Stimulated activated CD4-positive, alpha-beta T cell treated with anti-CD3 and anti-CD28 coated beads, TNF-alpha, amount 100 ng/mL, for 24 hours (primary cell): ENCODE measurements at places on chromosomes 3 and 15.

DNA sequence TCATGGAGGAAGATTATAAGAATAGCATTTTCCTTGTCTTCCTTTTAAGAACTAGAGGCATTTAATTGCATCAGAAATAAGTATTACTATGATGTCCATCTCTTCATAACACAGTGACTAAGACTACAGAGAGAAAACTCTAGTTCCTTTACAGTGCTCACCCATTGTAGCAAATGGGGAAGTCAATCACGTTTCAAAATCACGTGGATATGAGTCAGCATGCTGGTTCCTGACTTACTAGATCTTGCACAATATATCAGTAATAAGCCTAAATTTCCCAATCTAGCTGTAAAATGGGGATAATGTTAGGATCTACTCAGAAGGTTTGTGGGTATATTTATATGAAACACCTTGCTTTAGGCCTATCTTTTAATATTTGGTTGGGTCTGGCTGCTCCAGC is 254.8 kb upstream of the EOMES start:
- no peak for DNase-seq

DNA sequence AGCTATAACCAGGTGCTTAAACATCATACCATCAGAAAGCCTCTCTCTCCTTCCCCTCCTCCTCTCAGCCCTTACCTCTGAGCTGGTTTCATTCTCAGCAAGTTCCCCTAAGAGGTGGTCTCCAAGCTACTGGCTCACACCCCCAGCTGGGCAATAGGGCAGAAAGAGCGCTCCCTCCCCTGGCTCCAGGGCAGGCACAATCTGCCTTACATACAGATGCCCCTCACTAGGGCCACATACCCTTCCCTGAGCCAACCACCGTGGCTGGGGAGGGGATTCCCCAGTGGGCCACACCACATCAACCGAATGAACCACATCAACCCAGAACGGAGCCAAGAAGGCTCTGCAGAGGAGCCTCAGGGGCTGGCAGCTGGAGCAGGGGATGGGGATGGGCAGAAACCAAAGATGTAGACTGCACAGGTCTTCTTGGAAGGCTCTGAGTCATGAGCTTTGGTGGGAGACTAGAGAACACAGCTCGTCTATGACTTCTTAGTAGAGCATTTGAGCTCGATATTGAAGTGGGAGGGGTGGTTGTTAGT is 4.6 kb upstream of the FBLN2 start:
- DNase-seq, result peak; percentile 59

GRCh38 chr15:88470625-88471372 is 3.3 kb downstream of the MRPS11 start:
- no peak for DNase-seq

GRCh38 chr3:140911822-140912221 is 29.8 kb upstream of the SLC25A36 start:
- no peak for DNase-seq

DNA sequence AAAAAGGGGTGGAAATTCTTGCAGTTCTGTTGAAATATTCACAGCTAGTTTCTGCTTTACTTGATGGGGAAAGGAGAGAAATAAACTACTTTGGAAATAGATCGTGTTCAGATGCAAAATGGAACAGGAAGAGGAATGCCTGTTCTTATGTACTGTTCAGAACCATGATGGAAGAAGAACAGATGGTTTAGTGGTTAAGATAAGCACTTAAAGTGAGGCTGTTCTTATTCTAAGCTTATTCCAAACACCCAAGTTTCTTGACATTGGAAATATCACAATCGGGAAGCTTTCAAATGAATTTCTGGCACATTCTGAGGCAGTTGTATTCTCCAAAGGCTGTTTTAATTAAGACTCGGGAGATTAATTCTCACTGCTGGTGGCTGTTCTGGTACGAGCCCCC is 228.5 kb downstream of the LSAMP start:
- no peak for DNase-seq

DNA sequence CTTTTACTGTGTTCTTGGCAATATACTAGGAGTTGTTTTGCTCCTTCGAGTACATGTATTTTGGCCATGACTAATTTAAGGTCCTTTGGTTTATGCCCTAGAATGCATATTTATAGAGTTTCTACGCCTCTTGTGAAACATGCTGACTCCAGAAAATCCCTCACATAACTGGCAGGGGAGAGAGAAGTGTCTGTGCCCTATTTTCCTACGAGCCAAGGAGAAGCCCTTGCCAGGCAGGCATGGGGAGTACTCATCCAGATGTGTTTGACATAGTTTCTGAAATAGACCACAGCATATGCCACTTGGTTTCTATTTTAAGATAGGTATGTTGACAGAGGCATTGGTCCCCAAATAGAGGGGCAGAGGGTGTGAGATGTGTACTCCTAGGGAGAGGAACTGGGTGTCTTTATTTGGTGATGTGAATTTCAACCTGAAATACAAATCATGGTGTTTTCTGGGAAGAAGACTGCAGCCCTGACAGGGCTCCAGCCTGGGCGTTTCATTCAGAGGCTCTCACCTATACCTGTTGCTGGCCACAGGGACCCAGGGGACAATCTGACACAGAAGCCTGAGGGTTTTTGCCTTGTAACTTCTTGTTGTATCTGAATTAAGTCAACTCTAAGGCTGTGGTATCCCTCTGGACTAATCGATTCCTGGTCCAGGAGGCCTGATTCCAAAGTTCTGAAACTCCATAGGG is 267.8 kb upstream of the C2CD4B start:
- DNase-seq, result no peak

GRCh38 chr15:96330064-96330449 is 443 bp upstream of the NR2F2 start:
- no peak for DNase-seq

GRCh38 chr3:110646055-110646454 is 425.6 kb upstream of the NECTIN3 start:
- no peak for DNase-seq

GRCh38 chr15:65761210-65761926 is 30.7 kb downstream of the DENND4A start:
- DNase-seq, result no peak

DNA sequence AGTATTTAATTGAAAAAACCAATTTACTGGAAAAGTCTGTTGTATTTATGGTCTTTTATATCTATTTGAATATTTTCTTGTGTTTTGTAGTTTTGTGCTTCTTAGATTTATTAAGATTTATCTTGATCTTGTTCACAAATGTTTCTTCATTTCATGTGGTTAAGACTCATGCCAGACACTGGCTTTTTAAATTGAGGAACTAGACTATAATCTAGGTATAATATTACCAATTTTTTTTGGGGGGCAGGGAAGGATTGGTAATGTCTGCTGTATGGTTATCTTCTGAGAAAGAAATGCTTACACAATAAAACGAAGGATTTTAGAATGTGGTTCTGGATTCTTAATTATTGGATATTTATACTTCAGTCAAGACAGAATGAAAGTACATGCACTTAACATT is 24.9 kb downstream of the AP4E1 start:
- DNase-seq, result no peak

DNA sequence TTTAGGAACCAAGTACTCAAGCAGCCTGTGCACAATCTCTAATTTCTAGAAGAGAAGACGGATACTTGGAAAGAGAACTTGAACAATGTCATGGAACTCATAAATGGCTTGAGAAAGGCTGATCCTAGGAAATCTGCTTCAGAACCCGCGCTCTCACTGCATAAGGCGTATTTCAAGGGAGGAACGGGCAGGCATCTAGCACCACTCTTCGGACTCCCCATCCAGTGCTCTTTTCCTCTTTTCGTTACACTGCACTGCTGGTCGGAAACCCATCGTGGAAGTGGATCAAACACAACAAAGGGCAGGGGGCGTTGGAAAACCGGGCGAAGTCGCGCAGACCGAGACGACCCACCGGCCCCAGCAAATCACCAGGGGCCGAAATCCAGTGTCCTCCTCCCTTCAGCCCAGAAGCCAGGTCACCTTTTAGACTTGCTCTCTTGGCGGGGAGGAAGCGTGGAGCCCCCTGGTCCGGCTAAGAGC is 539 bp upstream of the TLNRD1 start:
- no peak for DNase-seq

GRCh38 chr15:89023311-89023961 is 64.8 kb upstream of the ABHD2 start:
- no peak for DNase-seq

- DNase-seq, result no peak
Observed at GRCh38 chr3:47899495-47900108, 96.7 kb downstream of the DHX30 start.

DNA sequence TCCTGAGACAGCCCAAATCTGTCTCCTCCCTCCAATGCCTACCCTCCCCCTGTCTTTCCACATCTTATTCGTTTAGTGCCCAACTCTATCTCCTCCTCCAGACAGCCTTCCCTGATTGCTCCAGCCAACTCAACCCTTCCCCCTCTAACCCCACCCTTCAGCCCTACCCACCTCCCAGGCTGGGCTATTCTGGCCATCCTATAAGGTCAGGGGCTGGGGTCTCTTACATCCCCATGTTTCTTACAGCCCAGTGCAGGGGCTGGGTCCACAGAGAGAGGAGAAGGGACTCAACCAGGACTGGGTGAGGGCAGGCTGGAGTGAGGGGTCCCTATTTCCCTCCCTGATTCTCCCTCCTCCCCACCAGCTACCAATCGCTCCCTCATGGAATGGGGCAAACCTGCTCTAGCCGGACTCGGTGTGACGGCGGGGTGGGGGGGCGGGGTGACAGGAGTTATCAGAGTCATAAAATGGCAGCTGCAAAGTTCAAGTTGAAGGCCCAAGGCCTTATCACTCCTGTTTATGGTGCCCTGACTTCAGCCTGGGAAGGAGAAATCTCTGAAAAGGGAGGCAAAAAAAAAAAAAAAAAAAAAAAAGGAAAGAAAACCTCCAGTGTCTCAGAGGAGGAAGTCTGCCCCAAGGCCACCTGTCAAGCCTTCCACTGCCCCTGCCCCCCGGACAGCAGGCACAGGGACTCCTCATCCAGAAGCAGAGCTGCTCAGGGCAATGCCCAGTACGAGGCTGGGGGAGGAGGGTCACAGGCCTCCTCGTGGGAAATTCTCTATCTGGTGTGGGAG is 2.1 kb downstream of the VIPR1 start:
- DNase-seq, result no peak

- DNase-seq, result no peak
Observed at GRCh38 chr3:64651303-64651702, 36.5 kb downstream of the ADAMTS9 start.

DNA sequence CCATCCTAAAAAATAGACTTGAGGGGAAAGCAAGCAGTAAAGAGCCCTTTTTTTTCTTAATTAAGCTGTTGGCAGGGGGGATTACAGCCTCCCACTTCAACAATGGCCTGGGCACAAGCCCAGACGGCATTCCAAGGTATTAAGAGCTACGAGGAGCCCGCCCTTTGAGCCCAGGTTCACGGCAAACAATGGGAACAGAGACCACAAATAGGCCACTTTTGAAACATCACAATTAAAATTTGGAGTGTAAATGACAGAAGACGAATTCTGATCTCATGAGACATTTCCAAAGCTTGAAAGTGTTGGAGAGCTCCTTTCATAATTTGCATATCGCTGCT is 8.9 kb downstream of the CHSY1 start:
- DNase-seq, result no peak

DNA sequence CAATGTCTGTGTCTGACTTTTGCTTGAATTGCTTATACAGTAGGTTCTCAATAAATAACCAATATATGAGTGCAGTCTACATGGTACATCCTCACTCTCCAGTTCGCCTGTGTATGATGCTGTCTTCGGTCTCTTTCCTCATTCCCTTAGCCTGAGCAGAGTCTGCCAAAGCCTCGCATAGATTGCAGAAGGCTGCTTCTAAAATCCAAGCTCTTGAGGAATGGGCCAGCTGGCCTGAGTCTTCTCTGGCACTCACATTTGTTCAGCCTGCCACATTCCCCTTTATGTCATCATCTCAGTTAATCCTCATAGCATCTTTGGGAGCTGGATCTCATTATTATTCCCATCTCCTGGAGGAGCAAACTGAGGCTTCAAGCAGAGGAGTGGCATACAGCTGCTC is 27.2 kb upstream of the ADAMTS7 start:
- DNase-seq, result no peak

- DNase-seq, result no peak
Observed at GRCh38 chr3:50089609-50089945, 858 bp downstream of the RBM5 start.

GRCh38 chr3:127222163-127222562 is 29.2 kb downstream of the PRR23E start:
- DNase-seq, result no peak

- no peak for DNase-seq
Observed at GRCh38 chr3:33184863-33185262, 33.7 kb downstream of the SUSD5 start.

- DNase-seq, result no peak
Observed at GRCh38 chr15:90013503-90013937, 12.4 kb downstream of the ZNF710 start.

- DNase-seq, result no peak
Observed at GRCh38 chr3:123447749-123448517, 957 bp downstream of the ADCY5 start.

GRCh38 chr15:66293419-66294156 is at the start of gene DIS3L:
Gene DIS3L, plus strand, starts transcription at chr15:66293568. Its CDS starts 29 bp downstream, at chr15:66293597.
- DNase-seq, result peak; percentile 33

- DNase-seq, result no peak
Observed at GRCh38 chr3:193890016-193890897, 245.7 kb upstream of the HES1 start.

DNA sequence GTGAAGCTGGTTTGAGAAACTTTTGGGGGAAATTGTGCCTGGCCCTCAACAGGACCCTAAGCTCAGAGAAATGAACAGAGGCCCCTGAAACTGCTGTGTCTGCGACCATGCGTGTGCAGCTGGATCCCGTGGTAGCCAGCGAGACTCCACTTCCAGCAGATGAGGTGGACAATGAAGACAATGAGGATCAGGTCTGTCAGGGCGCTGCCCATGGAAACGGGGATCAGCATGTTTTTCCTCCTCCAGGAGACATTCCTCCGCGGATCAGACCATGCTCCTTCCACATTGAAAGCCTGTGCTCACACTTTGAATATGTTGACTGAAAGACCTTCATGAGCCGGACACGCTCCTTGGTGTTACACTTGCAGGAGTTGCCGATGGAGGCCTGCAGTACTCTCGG is 1439.8 kb upstream of the ALCAM start:
- no peak for DNase-seq

GRCh38 chr3:38054499-38055001 is 15.5 kb downstream of the DLEC1 start:
- no peak for DNase-seq

DNA sequence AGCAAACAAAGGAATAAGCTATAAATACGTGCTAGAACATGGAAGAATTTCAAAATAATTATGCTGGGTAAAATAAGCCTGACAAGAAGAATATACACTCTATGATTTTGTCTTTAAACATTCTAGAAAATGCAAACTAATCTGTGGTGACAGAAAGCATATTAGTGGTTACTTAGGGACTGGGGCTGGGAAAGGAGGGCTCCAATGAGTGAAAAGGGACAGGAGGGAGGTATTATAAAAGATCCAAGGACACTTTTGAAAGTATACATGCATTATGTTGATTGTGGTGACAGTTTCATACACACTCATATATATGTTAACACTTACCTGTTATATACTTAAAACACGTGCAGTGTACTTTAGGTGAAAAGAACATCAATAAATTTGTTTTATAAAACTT is 23.0 kb downstream of the MYH15 start:
- no peak for DNase-seq

DNA sequence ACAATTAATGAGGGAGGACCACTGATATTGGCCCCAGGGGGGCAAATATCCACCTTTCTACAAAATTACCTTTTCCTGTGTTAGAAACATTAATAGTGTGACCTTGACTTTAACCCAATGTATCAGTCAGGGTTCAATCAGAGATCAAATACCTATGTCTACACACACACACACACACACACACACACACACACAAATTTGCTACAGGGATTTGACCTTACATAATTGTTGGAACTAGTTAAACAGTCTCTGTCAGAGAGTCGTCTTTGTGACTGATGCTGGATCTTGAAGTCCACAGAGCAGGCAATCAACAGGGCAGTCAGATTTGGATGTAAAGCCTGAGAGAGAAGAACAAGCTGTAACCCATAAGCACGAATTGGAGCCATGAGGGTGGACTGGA is 32.5 kb downstream of the TM4SF4 start:
- DNase-seq, result no peak
